Fibroblast of skin of scalp (primary cell): ENCODE measurements at places on chromosomes 1 and 21.

DNA sequence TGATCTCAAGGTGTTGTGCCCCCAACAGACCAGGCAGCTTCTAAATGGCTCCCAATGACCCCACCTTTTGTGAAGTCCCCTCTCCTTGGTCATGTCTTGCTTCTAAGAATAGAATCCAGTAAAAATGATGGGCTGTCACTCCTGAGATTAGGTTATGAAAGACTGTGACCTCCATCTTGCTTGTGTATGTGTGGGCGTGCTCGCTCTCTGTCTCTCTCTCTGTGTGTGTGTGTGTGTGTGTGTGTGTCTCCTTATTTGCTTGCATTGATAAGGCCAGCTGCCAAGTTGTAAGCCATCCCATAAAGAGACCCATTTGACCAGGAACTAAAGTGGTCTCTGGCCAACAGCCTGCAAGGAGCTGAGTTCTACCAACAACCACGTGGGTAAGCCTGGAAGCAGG is 22.9 kb upstream of the TMEM51 start:
- no peak for DNase-seq

DNA sequence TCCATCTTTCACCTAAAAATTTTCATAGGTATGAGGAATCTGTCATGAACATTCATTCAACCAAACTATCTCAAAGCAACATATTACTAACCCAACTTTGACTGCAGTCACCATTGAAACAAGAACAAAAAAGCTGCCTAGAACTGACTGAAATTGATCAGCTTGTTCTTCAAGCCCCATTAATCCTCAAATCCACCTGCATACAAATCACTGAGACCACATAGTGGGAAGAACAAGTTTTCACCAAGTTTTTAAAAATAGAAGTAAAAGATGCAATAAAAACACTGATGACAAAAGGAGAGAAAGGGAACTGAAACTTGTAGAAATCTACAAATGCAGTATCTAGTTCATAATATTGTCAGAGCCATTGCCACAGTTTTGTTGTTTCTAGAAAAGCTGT is 6.1 kb downstream of the SORT1 start:
- DNase-seq, result no peak

GRCh38 chr1:27145934-27146354 is 9.0 kb downstream of the SLC9A1 start:
- DNase-seq, result peak; percentile 76

DNA sequence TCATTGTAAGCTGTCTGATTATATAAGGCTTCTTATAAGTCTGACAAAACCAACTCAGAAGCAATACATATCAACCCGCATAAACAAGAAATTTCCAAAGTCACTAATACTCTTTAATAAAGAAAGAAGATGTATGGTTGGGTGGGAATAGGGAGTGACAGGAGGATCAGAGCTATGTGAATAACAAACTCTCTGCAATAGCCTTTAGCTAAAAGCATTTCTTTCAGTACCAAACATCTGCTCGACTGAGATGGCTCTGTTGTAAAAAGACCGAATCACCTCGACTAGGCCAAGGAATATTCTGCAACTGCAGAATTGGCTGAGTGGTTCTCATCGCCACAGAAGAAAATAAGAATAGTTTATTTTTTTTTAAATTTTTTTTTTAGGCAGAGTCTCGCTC is 39.3 kb upstream of the MUTYH start:
- no peak for DNase-seq

DNA sequence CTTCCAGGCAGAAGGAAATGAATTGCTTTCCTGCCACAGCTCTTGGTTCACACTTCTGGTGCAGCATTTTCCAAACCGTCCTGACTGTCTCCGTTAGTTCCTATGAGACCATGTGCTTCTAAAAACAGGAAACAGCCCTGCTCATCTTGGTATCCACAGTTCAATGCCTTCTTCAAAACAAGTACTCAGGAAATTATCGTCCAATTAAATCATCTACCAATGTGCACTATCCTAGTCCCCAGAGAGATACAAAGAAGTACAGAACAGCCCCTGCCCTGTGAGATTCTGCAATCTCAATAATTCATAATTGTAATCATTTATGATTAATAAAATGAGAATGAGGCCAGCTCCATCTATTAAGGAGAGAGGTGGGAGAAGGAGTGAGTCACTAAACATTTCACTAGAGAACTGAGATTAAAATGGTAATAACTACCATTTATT is 11.2 kb downstream of the CLEC20A start:
- peak; percentile 11 for DNase-seq

- no peak for DNase-seq
Observed at GRCh38 chr1:81840805-81841204, 40.1 kb downstream of the ADGRL2 start.

DNA sequence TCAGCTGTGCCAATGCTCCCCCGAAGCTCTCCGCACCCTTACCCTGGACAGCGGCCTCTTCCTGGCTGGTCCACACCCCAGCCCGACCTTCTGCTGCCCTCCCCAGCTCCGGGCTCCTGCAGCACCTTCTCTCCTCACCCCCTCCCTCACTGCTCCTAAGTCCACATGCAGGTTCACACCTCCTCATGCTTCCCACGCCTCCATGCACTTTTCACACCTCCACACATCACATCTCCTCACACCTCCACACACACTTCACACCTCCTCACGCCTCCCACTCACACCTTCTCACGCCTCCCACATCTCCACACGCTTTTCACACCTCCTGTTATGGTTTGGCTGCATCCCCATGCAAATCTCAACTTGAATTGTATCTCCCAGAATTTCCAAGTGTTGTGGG is 18.9 kb downstream of the GPR137B start:
- DNase-seq, result no peak

DNA sequence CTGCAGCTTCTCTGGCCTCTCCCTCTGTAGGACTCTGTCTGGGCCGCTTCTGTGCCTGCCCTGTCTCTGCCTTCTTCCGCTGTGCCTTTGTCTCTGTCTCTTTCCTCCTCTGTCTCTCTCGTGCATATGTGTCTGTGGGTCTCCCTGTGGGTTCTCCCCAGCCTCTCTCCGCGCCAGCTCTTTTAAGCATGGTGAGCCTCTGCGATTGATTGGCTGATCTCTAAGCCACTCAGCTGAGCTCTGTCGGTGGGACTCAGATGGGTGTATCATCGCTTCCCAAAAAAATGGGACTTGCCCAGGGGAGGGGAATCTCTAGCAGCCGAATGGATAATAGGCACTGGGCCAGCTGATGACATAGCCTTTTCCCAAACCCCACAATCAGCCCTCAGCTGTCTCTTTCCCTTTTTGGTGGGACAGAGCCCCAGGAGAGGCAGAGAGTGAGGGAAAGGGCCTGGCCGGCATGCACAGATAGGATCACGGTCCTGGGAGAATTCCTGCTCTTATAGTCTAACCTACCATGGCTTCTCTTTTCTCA is at the start of gene ADAMTS4:
Gene ADAMTS4, minus strand, starts transcription at position 158 of the 535 bp plus-strand sequence. CDS start 427 bp downstream, outside the sequence.
- DNase-seq, result peak; percentile 99

- DNase-seq, result peak; percentile 66
Observed at GRCh38 chr1:53046930-53047329, 15.1 kb upstream of the PODN start.

- no peak for DNase-seq
Observed at GRCh38 chr1:234498448-234499118, 19.6 kb upstream of the TARBP1 start.

GRCh38 chr1:1169429-1170214 is 4.1 kb upstream of the TTLL10 start:
- no peak for DNase-seq

DNA sequence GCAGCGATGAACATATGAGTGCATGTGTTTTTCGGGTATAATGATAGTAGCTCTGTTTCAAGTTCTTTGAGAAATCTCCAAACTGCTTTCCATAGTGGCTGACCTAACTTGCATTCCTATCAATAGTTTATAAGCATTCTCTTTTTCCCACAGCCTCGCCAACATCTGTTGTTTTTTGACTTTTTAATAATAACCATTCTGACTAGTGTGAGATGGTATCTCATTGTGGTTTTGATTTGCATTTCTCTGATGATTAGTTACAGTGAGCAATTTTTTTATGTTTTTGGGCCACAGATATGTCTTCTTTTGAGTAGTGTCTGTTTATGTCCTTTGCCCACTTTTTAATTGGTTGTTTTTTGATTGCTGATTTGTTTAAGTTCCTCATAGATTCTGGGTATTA is 10.6 kb upstream of the RUNX1 start:
- DNase-seq, result peak; percentile 73

DNA sequence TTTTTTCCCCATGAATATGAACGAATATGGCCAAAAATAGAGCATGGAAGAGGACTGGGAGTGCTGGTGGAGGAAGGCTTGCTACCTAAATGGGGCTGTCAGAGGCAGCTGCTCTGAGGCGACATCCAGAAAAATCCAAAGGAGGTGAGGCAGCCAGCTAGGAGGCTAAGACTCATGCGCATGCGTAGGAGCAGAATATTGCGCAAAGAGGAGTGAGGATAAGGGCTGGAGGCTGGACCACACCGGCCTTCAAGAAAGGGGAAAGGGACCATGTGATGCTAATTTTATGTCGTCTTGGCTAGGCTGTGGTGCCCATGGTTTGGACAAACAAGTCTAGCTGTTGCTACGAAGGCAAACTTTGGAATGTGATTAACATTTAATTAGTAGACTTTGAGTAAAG is 30.5 kb downstream of the HEYL start:
- DNase-seq, result no peak

DNA sequence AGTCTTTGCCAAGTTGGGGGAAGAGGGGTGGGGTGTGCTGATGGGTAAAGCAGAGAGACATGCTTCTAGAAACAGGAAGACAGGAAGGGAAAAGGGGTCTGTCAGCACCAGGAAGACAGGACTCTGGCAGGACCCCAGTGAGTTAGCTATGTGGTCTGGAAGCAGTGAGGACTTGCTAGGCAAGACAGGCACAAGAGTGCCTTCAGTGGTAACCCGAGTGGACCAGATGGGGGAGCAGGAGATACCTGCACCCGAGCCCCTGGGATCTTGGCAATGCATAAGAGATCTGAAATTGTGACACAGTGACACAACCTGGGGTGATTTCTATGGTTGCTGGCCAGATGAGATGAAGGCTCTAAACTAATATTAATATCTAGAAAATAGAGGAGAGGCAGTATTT is 7.0 kb downstream of the TLR5 start:
- DNase-seq, result no peak

- no peak for DNase-seq
Observed at GRCh38 chr1:67908250-67908936, 75.1 kb upstream of the GNG12 start.

GRCh38 chr1:94120991-94121390 is at the start of gene ABCA4:
Gene ABCA4 (minus strand): TSS chr1:94121148. CDS start chr1:94121045, 103 bp downstream.
- no peak for DNase-seq

- no peak for DNase-seq
Observed at GRCh38 chr21:26212220-26212619, 41.6 kb upstream of the APP start.

DNA sequence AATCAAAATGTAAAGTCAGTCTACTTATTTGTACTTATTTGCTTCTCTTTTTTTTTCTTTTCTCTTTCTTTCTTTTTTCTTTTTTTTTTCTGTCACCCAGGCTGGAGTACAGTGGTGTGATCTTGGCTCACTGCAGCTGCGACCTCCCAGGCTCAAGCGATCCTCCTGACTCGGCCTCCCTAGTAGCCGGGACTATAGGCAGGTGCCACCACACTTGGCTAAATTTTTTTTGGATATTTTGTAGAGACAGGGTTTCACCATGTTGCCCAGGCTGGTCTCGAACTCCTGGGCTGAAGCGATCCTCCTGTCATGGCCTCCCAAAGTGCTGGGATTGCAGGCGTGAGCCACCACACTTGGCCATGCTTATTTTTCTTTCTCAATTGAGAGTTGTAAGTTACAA is 98.8 kb upstream of the ZBTB40 start:
- no peak for DNase-seq

- DNase-seq, result no peak
Observed at GRCh38 chr1:208273386-208274017, 29.3 kb upstream of the PLXNA2 start.

- no peak for DNase-seq
Observed at GRCh38 chr1:58884706-58885661, 101.1 kb upstream of the JUN start.

DNA sequence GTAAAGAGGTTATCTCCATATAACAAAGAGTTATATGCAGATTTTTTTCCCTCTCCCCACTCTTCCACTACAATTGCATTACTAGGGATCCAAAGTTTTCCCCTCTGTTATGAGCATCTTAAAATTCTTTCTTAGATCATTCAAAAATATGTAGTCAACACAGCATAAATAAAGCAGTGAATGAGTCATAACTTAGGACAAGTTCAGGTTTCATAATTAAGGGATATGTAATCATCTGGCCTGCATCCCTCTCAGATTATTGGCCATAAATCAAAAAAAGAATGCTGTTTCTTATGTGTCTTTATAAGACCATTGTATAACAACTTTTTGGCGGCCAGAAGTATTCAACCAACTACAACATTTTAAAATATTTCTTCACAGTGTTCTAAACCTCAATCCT is 1526.1 kb downstream of the KCNT2 start:
- DNase-seq, result peak; percentile 4

GRCh38 chr1:218933513-218933912 is 240.2 kb upstream of the LYPLAL1 start:
- DNase-seq, result peak; percentile 15

GRCh38 chr1:227299241-227299627 is 19.1 kb downstream of the CDC42BPA start:
- DNase-seq, result peak; percentile 67

GRCh38 chr1:41003127-41003639 is 18.3 kb downstream of the SLFNL1 start:
- DNase-seq, result no peak

GRCh38 chr1:247437551-247438505 is 20.1 kb downstream of the OR2B11 start:
- DNase-seq, result no peak

GRCh38 chr1:205416322-205416721 is 5.5 kb downstream of the LEMD1 start:
- DNase-seq, result no peak

GRCh38 chr1:216310776-216311175 is 112.5 kb downstream of the USH2A start:
- peak; percentile 74 for DNase-seq

GRCh38 chr1:51290489-51290847 is 39.9 kb downstream of the TTC39A start:
- DNase-seq, result no peak

DNA sequence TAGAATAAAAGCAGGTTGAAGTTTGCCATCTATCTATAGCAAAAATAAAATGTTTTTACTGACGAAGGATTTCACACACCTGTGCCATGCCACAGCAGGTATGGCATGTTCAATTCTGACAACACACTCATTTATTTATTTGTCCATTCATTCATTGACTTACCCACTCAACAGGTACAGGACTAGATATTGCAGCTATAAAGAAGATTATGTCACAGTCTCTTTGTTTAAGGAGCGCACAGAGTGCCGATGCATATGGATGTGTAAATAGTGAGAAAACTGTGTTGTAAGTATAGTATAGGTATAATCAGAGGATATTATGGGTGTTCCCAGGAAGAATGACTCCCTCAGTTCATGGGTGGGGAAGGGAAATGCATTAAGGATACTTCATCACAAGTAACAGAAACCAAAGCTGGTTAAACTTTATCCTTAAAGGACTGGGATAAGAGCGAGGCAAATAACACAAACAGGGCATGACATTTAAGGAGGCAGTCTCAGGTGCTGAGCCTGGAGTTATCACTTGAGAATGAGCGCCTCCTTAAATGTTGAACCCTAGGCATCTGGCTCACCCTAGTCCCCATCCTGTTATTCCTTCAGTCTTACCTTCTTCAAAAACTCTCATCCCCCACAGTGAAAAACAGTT is 7.9 kb upstream of the ZRANB2 start:
- DNase-seq, result no peak
